ENCODE measurements at places on chromosomes 2 and 18. TPM values are rescaled to one million over a fixed set of nuclear protein-coding genes. Genes with fewer than 3 reads are reported as not detected.

Gene MAP2
- total RNA-seq: 2.3 TPM

- no peak for DNase-seq
Observed at GRCh38 chr2:54755641-54756326, 32.3 kb downstream of the EML6 start.

DNA sequence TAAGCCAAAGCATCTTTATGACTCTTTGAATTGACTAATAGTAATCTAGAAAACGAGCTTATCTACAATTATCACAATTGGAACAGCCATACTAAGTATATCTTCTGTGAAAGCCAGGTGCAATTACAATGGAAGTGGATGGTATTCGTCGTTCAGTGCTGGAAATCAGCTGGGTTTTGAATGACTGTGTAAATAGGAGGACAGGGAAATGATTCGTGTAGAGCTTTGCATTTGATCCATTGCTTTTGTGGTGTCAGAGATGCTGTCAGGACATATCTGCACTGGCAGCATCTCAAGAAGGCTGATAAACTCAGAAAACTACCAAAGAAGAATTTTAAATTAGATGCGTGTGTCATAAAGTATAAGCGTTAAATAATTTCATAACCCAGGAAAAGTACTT lies 187.1 kb downstream of the ZNF407 start:
- no peak for DNase-seq

GRCh38 chr2:205644018-205644417 lies 38.3 kb upstream of the NRP2 start:
- no peak for DNase-seq

Gene MOGAT1
- total RNA-seq: not detected

DNA sequence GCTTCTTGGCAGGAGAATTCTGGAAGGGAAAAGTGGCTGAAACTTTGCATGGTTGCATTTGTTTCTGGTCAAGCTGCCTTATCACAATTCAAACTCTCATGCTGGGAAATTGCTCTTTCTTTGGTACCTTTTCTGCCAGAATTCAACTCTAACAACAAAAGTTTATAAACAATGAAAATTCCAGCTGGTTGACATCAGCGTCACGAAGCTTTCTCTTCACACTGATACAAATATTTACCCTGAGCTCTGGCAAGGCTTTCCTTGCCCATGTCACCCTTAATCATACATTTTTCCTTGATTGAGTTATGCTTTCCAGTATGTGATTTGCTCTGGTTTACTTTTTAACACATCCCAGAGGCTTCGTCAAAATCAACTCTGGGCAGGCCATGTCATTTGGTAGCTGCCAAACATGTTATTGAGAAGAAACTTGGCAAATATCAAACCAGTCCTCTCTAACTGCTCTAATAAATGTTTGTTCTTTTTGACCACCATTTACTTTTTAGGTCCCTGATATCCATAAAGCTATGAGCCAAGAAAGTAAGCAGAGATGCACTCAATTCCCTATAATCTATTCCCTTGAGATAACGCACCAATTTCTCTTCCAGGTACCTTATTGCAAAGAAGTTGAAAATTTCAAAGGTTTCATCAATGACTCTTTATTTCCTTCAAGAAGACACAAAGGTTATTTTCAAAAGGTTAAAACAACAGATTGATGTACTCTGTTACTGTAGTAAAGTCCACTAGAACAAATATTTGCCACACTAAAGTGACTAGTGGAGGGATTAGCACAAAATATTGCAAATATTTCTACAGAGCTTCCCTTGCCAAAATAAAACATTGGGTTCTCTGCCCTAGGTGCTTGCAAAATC lies 1241.1 kb upstream of the ZEB2 start:
- no peak for DNase-seq

- peak; percentile 50 for DNase-seq
Observed at GRCh38 chr2:190443778-190444481, 35.8 kb downstream of the MFSD6 start.

Gene HOXD9
- 2.1 TPM for total RNA-seq

DNA sequence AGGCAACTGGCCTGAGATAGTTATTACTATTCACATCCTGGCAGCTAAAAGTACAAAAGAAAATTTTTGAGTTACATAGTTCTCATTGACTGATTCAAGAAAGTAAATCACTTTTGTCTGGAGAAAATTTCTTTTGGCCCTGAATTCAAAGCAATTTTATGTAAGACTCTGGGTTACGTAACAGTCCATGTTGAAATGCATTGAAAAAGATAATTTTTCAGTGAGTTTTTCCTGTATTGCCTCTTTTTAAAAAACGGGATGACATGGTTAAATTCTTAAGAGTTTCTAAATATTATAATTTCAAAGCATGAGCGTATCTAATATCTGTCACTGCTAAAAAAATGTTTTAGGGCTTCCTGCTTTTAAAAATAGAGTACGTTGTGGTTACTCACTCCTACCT lies 72.7 kb downstream of the ANKRD12 start:
- no peak for DNase-seq

DNA sequence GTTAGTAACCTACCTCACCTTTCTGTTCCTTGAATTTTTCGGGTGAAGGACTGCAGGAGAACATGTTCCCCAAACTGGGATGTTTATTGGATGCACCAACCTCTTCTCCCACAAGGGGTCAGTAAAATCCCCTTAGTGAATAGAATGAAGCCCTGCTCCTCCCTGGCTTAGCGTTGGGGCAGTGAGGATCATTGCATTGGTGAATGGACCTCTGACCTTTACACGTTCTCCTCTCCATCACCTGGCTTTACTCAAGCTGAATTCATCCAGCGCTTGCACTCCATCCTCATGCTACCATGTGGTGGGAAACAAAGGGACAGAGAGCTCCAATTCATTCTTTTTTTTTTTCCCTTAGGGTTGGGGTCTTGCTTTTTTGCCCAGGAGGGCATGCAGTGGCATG lies 157.2 kb downstream of the MIB1 start:
- no peak for DNase-seq

Gene EMILIN1
- total RNA-seq: 12.1 TPM

DNA sequence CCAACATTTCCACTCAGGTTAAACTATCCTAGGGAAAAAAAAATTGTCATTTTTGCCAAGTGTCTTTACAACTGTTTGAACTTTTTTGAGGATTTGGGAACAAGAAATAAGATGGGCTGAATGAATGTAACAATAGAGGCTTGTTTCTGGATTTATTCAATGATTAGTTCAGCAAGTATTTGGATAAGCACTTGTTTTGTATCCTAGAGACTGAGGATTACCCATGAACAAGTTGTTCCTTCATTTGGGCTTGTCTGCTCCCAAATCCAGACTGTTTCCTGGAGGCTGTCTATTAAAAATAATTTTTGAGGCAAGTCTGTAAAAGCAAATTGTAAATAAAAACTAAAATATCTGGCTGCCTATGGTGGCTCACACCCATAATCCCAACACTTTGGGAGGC lies 62.0 kb upstream of the CSRNP3 start:
- DNase-seq: no peak

GRCh38 chr2:113848758-113849415 lies 41.0 kb upstream of the ACTR3 start:
- no peak for DNase-seq

DNA sequence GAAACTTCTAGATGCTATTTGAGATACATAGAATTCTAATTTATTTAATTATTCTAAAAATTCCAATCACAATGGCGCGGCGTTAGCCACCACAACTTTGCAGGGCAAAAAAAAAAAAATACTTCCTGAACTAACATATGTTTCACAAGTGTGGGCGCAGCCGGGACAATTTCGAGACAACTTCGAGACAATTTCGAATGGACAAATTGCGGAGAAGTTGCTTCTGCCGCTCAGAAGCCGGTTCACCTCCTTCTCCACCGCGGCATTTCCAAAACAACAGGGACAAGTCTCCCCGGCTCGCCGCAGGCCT lies 842 bp downstream of the PAX3 start:
- no peak for DNase-seq

- DNase-seq: no peak
Observed at GRCh38 chr2:172555272-172555521, 693 bp upstream of the PDK1 start.

DNA sequence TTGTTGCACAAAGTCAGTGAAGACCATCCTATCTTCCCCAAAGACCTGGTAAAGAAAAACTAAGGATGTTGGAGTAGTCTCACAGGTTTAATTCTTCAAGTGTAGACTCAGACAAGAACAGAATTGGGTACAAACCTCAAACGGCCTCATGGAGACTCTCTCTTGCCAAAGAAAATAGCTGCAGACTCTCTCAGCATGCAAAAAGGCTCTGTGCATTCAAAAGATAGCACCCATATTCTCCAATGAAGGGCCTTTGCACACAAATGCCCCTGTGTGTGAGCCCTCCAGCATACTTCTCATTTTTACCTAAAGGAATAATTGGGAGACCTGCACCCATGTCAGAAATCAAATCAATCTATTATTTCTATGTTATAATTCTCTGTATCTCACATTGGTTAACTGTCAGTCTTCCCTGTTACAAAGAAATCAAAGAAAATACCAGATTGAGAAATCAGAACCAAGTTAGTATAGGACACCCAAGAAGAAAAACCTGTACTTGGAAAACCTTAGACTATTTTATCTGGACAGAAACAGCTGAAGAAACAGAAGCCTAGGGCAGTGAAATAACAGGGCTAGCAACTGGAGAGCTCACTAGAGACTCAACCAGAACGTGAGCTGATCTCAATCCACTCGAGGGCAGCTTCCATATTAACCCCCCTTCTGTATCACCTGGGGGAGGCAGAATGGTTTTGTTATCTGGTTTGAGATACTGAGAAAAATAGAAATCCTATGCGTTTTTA lies 134.7 kb upstream of the DNAJC10 start:
- DNase-seq: no peak

DNA sequence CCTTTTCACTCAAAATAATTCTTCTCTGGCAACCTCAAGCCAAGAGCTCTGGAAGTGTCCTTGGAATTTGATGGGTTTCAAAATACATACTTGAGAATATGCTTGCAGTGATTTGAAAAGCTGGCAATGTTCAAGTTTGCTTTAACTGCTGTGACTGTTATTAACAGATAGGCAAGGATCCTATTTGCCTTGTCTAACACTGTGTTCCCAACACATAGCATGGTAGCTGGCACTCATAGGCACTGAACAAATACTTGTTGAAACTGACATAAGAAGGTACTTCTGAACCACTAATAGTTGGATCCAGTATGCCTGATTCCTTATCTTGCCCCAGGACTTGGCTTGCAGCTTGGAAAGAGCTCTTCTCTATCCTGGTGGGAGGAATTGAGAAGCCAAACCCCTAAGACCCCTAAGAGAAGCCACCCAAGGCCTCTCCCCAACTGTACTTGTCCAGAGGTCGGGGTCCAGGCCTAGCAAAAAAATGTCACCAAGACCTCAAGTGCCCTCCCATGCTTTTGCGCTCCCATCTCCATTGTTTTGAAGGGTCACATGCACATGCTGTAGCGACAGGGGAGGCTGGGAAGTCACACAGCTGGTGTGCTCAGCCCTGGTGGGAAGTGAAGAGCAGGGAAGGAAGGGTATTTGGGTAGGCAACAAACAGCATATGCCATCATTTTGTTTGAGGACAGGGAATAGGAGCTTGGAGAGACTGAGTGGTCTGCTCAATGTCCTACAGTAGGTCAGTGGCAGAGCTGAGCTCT lies 118.4 kb upstream of the HAAO start:
- no peak for DNase-seq

DNA sequence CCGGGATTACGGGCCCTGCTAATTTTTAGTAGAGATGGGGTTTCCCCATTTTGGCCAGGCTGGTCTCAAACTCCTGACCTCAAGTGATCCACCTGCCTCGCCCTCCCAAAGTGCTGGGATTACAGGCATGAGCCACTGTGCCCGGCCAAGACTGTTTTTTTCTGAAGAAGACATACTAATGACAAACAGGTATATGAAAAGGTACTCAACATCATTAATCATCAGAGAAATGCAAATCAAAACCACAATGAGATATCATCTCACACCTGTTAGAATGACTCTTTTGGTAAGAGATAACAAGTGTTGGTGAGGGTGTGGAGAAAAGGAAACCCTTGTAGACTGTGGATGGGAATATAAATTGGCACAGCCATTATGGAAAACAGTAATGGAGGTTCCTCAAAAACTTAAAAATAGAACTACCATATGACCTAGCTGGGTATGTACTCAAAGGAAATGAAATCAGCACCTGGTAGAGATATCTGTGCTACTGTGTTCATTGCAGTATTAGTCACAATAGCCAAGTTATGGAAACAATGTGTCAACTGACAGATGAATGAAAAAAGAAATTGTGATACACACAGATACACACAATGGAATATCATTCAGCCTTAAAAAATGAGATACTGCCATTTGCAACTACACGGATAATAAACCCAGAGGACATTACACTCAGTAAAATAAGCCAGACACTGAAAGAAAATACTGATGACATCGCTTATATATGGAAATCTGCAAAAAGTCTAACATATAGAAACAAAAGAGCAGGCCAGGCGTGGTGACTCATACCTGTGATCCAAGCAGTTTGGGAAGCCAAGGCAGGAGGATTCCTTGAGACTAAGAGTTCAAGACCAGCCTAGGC lies 20.8 kb downstream of the SOS1 start:
- no peak for DNase-seq

GRCh38 chr2:142130111-142131009 lies 456 bp downstream of the LRP1B start:
- DNase-seq: peak; percentile 64

- no peak for DNase-seq
Observed at GRCh38 chr2:137048455-137048854, 283.1 kb downstream of the THSD7B start.

DNA sequence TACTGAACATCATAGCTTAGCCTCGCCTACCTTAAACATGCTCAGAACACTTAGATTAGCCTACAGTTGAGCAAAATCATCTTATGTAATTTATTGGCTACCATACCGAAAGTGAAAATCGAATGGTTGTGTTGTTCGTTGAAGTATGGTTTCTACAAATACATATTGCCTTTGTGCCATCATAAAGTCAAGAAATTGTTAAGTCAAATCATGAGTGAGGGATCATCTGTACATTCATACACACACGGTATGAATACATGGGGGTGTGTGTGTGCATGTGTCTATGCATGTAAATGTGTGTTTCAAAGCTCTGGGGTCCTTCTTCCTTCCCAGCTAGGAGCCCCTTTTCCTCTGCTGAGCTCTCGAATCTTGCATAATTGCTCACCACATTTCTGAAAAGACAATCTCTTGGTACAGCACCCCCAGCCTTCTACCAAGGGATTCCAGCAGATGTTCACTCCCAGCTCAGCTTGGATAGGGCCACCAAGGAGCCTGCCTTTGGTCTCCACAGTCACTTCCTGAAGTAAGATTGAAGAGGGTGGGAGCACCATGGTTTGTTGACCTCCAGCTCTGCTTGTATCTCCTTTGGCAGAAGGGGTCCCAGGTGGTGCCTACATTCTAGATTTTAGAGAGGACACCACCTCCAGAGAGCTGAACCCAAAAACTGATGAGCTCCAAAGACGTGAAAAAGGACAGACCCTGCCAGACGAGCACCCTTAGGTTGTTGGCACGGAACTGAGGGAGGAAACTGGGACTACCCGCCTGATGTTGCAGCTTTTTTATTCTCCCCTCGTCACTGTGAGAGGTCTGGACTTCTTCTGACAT lies 33.2 kb upstream of the CYP1B1 start:
- DNase-seq: no peak
